ENCODE measurements at places on chromosomes 6 and 20.

- no peak for DNase-seq
Measured at GRCh38 chr6:161355696-161356095, 81.8 kb upstream of the AGPAT4 start.

- DNase-seq, result peak; percentile 17
Measured at GRCh38 chr6:151440498-151440897, 11.4 kb downstream of the RMND1 start.

DNA sequence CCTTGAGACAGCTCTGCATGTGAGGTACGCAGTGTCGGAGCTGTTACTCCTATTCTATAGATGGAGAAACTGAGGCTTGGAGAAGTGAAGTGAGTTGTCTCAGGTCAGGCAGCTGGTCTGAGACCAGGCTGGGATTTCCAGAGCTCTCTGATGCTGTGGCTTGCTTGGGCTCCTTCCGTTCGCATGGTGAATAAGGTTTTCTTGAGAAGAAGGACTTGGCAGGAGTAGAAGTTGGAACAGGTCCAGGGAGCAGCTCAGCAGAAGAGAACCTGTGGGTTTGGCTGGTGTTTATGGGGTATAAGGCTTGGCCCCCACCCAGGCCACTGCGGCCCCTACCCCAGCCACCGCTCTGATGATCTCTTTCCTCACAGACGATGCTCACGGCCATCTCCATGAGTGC is 7.4 kb downstream of the SLC12A5 start:
- no peak for DNase-seq

DNA sequence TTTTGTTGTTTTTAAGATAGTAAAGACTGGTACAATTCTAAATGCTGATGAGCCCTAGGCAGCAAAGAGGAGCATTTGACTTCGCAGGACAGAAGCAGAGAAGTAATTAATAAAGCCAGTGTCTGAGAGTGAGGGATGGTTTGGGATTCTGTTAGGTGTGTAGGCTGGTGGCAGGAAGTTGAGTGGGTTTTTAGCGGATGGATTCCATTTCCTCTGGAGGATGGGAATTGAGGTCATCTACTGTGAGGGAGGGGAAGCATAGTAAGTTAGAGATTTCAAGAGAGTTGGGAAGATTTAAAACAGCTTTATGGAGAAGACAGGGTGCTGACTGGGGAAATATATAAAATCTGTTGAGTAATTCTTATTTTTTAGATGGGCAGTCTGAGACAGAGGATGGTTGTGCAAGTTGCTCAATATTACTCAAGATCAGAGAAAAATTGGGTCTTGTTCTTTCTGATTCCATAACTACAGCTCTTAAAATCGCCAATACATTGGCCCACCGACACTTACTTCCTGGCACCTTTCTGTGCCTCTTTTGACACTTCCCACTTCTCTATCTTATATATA is 48.8 kb downstream of the PRL start:
- no peak for DNase-seq

DNA sequence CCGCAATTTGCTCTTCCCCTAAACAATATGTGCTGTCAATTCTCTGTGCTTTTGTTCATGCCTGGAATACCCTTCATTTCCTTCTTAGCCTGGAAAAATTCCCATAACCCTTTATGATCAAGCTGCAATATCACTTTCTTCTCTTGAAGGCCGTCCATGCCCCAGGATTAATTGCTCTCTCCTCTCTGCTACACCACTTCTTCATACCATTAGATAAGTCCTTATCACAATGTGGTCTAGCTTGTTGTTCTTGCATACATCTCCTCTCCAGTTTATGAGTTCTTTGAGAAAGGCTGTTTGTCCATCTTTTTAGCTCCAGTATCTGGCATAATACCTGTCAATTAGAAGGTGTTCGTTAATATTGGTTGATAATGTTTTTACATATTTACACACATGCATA is 111.2 kb upstream of the SAMD5 start:
- no peak for DNase-seq

Data from CD4-positive, alpha-beta T cell treated with Interleukin-4 for 1 hour (primary cell).